ENCODE measurements at places on chromosomes 13 and 19.

GRCh38 chr19:41362143-41362847, 1.7 kb downstream of the B9D2 start:
- no peak for DNase-seq

DNA sequence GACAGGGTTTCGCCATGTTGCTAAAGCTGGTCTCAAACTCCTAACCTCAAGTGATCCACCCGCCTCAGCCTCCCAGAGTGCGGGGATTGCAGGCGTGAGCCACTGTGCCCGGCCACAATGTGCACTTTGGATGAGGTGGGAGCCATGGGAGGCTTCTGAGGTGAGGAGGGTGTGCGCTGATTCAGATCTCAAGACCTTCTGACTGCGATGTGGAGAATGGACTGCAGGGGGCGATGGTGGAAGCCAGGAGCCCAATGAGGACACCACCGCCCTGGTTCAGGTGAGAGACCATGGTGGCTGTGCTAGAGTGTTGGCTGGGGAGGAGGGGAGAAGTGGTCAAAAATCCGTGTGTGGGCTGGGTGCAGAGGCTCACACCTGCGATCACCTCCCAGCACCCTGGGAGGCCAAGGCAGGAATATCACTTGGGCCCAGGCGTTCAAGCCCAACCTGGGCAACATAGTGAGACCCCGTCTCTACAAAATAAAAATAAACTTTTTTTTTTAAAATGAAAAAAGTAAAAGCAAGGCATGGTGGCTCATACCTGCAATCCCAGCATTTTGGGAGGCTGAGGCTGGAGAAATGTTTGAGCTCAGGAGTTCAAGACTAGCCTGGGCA, 5.6 kb downstream of the INAFM1 start:
- no peak for DNase-seq

- no peak for DNase-seq
Measured at GRCh38 chr19:47002106-47002766, 17.4 kb upstream of the NPAS1 start.

GRCh38 chr19:39160889-39161672, 35.5 kb downstream of the PAK4 start:
- DNase-seq, result no peak

DNA sequence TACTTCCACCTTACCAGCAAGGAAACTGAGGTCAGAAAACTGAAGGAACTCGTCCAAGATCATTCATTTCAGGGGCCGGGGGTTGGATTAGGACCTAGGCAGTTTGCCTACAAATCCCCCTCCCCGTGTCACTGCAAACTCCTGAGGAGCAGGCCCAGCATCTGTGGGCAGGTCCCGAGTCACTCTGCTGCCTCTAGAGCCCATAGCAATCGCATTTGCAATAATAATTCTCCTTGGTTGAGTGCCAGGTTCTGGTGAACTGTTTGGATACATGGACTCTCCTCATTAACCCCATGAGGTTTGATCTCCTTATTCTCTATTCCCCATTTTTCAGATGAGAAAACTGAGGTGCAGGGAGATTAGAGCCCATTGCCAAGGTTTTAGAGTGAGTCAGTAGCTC, 903 bp downstream of the PIN1 start:
- DNase-seq, result no peak

DNA sequence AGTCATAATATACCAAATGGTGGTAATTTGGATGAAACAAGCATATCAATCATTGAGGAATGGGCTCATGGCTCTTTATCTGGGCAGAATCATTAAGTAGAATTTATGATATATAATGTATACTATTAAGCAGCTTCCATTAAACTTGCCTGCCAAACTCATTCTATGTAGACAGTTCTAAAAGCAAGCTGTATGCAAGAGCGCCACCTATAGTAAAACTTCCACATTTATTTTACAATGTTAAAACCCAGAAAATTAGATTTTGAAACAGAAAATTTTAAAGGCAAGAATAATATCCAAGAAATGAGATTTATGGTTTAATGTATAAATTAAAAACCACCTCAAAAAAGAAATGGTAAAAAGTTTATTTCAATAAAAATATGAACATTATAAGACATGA, 161.5 kb downstream of the MZT1 start:
- DNase-seq, result no peak

DNA sequence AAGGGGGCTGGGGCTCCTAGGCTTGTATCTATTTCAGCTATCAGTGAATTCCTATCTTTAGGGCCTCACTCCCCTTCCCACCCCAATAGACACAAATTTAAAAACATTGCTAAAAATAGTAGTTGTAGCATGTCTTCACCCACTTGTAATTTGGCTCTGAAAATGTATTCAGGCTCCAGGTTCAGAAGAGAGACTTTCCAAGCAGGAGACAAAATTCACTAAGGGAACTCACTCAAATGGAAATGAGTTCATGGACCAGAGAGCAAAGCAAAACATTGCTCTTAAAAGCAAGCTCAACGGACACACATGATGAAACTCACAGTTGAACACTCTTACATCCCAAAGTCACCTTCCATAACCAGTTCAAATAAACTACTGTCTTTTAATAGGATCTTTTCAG, 36.8 kb downstream of the PHF11 start:
- DNase-seq, result no peak

DNA sequence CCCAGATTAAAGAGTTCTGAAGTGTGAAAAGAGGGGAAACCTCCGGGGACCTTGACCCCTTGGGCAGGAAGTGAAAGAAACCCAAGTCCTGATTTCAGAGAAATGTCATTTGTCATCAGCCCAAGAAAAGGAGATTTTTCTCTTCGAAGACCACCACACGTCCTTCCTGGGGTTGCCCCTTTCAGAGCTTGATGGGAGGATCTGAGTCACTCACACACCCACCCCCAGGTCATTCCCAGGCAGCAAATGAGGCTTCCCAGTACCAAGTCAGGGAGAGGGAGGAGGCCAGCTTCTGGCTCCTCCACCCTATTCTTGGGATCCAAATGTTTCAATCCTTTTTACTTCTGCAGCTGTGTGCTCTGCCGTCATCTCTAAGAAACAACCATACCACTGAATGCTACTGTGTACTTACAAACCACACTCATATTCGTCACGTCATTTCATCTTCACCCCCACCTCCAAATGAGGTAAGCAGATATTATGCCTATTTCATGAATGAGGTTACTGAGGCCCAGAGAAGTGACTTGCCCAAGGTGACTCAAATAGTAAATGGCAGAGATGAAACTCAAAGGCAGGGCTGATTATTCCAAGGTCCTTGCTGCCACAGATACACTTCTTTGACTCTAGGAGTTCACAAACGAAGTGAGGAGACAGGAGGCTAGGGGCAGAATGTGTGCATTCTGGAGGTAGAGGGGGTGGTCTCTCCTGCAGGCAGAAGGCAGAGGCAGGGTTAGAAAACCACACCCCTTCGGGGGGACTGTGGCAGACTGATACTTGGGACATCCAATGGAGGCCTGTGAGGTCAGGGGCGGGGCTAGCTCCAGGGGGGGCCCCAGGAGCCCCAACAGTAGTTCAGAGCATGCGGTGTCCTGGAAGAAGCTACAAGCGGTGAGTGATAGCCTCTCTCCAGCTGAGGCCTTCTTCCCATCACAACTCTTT, 5.0 kb upstream of the KMT2B start:
- DNase-seq, result no peak

- DNase-seq, result no peak
Measured at GRCh38 chr13:102002287-102002686, 399.6 kb downstream of the FGF14 start.

GRCh38 chr13:26344980-26345379, 91.1 kb downstream of the CDK8 start:
- no peak for DNase-seq

GRCh38 chr19:56309511-56310185, 5.0 kb downstream of the ZSCAN5A start:
- peak; percentile 27 for DNase-seq

DNA sequence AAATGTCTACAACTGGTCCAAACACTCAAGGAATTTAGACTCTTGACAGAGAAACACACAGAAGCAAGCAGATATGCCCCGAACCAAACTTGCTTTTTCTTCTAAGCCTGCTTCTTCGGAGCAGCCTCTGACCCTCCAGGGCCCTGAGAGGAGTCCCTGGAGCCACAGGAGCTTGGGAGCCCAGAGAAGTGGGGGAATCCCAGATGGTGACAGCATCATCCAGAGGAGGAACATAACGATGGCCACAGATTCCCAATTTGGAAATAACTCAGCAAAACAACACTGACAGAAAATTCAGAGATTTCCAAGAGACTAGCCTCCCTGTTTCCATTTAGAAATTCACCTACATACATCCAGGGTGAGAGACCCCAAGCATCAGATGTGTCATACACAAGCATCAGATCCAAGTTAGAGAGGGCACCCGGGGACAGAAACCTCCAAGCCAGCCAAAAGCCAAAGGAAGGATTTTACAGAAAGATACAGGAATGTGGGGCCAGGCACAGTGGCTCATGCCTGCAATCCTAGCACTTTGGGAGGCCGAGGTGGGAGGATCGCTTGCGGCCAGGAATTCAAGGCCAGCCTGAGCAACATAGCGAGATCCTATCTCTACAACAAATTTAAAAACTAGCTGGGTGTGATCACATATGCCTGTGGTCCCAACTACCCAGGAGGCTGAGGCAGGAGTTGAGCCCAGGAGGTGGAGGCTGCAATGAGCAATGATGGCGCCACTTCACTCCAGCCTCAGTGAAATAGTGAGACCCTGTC, 2.0 kb upstream of the PVR start:
- no peak for DNase-seq

DNA sequence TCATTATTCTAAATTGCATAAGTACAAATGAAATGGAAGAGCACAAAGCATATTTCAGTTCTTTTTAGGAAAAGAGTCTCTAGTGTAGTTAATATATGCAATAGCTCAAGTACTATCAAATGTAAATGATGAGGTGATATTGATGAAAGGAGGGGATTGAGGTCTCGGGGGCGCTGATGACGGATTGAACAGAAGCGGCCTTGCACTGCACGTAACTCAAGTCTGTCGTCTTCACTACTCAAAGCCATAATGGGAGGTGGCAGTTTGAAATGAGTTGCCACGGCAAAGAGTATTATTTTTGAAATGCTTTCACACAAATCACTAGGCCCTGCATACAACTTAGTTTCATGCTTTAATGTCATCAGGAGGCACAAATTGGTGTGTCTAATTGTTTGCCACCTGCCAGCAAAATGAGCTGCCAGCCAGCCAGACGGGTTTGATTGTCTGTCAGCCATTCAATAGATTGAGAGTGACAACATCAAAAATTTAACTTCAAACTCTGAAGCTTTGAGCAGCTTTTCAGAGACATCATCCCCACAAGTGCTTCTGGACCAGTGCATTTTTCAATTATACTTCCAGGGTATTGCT, 256.6 kb downstream of the NBEA start:
- no peak for DNase-seq

GRCh38 chr19:54405628-54406027, 9.6 kb upstream of the TTYH1 start:
- DNase-seq, result no peak

- DNase-seq, result peak; percentile 71
Measured at GRCh38 chr13:113813749-113814434, 50.0 kb downstream of the GAS6 start.

GRCh38 chr13:113211774-113212173, 2.4 kb downstream of the CUL4A start:
- DNase-seq, result no peak

GRCh38 chr19:38877781-38878574, at the start of gene RINL:
Gene RINL (minus strand): TSS chr19:38878275. CDS start chr19:38876742, 1,533 bp downstream.
- no peak for DNase-seq

- no peak for DNase-seq
Measured at GRCh38 chr13:22189176-22190048, 518.5 kb downstream of the FGF9 start.

- no peak for DNase-seq
Measured at GRCh38 chr19:1112268-1113029, 8.7 kb downstream of the GPX4 start.

DNA sequence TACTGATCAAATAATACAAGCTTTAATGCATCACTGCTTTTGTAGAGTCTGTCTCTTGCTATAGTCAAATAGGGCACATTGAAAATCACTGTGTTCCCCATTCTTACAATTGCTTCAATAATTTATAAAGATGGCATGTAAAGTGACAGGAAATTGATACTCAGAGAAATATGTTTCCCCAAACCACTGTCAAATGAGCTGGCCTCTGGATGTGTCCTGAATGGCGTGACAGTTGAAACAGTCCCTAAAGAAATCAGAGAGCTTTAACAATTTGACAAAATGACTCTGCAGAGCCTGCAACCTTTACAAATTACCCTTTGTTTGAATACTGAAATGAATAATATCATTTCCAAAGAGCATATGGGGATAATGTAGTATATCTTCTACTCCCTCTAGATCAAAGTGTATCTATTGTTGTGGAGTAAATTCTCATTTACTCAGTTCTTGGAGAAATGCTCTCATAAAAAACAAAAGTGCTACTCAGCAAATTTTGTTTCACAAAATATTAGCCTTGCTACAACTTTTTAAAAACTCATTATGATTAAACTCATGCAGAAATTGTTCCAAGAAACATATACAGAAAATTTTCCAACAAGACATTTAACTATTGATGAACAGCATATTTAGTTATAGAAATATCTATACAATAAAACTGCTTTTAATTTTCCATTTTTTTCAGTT, 763.2 kb upstream of the SPRY2 start:
- DNase-seq, result no peak

Data from SJSA1 (cell line).